ENCODE measurements at places on chromosomes 3 and 15.

GRCh38 chr3:191051037-191051436, 148.0 kb upstream of the OSTN start:
- no peak for DNase-seq

- no peak for DNase-seq
Observed at GRCh38 chr3:59426821-59427565, 377.2 kb upstream of the CFAP20DC start.

GRCh38 chr3:124451630-124452317, 278.5 kb upstream of the UMPS start:
- DNase-seq: no peak

DNA sequence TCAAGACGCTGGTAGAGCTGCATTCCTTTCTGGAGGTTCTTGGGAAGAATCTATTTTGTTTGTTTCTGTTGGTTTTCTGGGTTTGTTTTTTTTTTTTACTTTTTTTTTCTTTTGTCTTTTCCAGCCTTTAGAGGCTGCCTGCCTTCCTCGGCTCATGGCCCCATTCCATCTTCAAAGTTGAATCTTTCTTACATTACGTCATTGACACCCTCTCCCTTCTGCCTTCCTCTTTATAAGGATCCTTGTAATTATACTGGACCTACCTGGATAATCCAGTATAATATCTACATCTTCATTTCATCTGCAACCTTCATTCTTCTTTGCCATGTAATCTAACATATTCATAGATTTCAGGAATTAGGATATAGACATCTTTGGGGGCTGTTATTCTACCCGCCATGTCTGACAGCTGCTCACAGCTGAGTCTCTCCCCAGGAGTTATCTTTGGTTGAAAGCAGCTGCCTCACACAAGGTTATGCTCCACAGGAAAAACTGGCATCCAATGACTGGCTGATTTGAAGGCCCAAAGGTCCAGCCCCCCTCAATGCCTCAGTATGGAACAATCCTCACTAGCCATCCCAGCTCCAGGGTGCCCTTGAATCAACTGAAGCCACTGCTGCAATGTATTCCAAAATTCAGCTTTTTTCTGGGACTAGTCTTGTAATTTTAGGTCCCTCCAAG, 38.4 kb upstream of the THBS1 start:
- no peak for DNase-seq

- DNase-seq: no peak
Observed at GRCh38 chr15:63019511-63020109, 22.9 kb upstream of the TPM1 start.

- DNase-seq: no peak
Observed at GRCh38 chr15:32649342-32649741, 7.8 kb downstream of the SCG5 start.

DNA sequence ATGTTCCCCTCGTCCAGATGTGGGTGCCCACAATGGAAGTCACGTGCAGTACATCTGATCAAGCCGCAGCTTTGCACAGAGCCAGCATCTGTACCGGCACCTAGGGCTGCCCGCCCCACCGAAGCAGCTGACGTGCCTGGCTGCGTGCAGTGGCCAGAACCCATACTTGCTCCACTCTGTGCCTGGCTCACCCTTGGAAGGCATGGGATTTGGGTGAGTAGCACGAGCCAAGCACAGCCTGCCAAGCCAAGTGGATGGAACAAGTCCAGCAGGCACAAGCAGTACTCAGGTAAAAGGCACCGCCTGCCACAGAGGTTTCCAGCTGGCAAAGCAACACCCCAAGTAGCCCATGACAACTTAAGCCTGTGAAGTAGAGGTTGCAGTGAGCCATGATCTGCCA, 261.3 kb downstream of the TBC1D5 start:
- no peak for DNase-seq

GRCh38 chr3:134646086-134646485, 4.7 kb downstream of the KY start:
- no peak for DNase-seq

GRCh38 chr3:59526999-59527398, 477.2 kb upstream of the CFAP20DC start:
- DNase-seq: no peak

DNA sequence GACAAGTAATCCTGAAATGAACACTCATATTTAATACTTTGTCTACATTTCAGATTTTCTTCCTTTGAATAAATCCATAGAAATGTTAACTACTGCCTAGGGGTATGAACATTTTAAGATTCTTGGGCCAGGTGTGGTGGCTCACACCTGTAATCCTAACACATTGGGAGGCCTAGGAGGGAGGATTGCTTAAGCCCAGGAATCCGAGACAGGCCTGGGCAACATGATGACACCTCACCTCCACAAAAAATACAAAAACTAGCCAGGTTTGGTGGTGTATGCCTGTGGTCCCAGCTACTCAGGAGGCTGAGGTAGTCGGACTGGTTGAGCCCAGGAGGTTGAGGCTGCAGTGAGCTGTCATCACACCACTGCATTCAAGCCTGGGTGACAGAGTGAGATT, 73.9 kb upstream of the PIAS1 start:
- no peak for DNase-seq

- no peak for DNase-seq
Observed at GRCh38 chr3:56048331-56048730, 419.9 kb downstream of the ERC2 start.

- no peak for DNase-seq
Observed at GRCh38 chr3:68408626-68409025, 523.7 kb downstream of the TAFA4 start.

DNA sequence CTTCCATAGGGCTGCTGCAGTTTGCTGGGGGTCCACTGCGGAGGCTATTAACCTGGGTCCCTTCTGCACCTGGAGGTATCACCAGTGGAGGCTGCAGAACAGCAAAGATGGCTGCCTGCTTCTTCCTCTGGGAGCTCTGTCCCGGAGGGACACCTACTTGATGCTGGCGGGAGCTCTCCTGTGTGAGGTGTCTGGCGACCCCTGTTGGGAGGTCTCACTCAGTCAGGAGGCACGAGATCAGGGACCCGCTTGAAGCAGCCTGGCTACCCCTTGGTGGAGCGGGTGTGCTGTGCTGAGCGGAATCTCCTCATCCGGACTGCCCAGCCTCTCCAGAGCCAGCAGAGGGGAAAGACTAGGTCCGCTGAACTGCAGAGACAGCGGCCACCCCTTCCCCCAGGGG, 56.0 kb upstream of the CTXND1 start:
- DNase-seq: no peak

- DNase-seq: no peak
Observed at GRCh38 chr3:194294199-194294894, 56.8 kb downstream of the CPN2 start.

DNA sequence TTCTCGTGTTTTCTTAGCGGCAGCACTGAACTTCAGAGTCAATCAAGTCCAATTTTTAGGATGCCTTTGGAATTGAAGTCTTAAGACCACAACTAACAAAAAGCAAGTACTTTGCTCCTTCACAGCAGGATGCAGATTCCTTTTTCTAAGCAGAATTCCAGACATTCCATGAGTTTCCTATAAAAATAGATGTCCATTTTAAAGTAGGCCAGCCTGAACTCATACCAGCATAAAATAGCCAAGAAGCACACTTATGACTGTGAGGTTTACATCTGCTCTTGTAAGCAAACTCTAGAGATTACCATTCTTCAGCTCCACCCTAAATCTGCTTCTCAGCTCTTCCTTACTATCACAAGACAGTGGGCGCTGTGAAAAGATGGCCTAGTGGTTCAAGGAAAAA, 85.8 kb downstream of the THBS1 start:
- no peak for DNase-seq

- no peak for DNase-seq
Observed at GRCh38 chr3:12218161-12218560, 59.4 kb upstream of the TIMP4 start.

Data from stimulated activated CD4-positive, alpha-beta T cell treated with anti-CD3 and anti-CD28 coated beads, TNF-alpha, amount 100 ng/mL, for 24 hours (primary cell).